ENCODE measurements at places on chromosomes 5 and 9.

GRCh38 chr9:34600908-34601307, 11.0 kb downstream of the RPP25L start:
- no peak for DNase-seq

- DNase-seq = no peak
Observed at GRCh38 chr9:15149450-15149849, 157.6 kb downstream of the TTC39B start.

GRCh38 chr5:172452398-172453205, 1.7 kb downstream of the SH3PXD2B start:
- no peak for DNase-seq

GRCh38 chr5:38009749-38010358, 170.0 kb upstream of the GDNF start:
- no peak for DNase-seq

DNA sequence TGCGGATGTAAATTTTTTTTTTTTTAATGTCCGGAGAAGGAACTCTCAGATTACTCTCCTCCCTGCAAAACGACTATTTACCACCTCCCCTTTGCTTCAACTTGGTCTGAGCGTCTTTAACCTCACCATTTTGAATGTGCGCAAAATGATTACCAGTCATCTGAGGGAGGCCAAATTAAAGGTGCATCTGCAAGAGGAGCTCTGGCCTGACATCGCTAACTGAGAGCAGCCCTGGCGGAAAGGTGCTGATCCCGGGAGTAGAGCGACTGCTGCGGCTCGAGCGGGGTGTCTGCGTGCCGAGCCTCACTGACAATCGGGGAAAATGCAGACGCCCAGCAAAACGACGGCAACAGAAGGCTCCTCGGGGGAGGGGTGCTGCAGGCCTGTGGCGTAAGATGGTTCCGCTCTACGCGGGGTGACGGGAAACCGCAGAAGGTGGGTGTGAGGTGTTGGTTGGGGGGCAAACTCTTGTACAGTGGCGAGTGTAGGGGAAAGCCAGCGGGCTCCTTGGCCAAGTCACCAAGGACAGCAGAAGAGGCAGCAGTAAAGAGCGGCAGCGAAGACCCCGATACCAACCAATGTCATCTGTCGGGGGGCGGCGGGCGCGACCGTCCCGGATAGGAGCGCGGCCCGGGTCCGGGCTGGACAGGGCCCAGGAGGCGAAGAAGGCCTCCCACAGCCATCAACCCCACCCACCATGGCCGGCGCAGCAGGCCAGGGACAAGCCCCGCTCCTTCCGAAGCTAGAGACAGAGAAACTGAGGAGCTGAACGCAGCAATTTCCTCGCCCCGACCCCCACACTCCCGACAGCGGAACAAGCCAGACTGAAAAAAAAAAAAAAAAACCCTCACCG, 557 bp downstream of the PJA2 start:
- DNase-seq = no peak

- DNase-seq = no peak
Observed at GRCh38 chr5:177176175-177176711, 42.7 kb downstream of the NSD1 start.

DNA sequence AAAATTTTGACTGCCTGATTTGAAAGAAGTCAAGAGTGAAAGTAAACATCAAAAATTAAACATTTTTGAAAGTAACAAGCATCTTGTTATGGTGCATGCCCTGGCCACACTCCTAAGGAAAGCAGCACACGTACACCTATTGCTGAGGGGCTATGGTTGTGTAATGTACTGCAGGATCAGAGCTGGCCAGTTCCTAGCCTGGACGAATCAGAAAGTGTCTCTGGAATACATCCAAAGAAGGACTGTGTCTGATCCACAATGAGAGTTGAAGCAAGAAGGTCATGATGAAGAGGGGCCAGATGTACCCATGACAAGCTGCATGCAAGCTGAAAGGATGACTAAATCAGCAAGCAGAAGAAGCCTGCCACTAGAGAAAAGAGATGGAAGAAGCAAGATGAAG, 618.2 kb downstream of the TLE1 start:
- DNase-seq = no peak

DNA sequence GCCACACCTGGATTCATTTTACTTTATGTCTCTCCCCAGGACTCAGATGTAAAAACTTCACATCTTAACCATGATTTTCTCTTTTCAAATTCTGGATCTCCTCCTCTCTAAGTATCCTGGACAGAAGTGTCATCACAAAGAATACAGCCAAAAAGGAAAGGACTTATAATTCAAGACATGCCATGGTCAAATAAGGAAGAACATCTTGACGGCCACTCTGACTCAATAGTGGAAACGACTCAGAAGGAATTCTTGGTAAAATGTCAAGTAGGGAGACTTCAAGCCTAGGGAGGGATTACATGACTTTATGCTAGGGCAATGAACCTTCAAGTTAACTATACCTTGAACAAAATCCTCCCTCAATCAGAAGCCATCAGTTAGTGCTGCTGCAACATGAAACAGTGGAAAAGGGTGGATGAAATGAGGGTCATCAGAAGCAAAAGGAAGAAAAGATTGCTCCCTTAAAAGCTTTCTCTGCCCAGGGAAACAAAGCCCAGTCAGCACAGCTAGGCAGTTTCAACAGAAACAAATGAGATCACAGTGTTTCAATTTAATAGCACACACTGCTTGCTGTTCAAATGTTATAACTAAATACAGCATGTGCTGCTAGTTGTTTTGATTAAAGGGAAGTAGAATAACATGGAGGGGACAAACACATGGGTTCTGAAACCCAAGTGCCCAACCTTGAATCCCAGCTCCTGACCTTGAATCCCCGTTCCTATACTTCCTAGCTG, 101.4 kb downstream of the LPAR1 start:
- peak; percentile 80 for DNase-seq

DNA sequence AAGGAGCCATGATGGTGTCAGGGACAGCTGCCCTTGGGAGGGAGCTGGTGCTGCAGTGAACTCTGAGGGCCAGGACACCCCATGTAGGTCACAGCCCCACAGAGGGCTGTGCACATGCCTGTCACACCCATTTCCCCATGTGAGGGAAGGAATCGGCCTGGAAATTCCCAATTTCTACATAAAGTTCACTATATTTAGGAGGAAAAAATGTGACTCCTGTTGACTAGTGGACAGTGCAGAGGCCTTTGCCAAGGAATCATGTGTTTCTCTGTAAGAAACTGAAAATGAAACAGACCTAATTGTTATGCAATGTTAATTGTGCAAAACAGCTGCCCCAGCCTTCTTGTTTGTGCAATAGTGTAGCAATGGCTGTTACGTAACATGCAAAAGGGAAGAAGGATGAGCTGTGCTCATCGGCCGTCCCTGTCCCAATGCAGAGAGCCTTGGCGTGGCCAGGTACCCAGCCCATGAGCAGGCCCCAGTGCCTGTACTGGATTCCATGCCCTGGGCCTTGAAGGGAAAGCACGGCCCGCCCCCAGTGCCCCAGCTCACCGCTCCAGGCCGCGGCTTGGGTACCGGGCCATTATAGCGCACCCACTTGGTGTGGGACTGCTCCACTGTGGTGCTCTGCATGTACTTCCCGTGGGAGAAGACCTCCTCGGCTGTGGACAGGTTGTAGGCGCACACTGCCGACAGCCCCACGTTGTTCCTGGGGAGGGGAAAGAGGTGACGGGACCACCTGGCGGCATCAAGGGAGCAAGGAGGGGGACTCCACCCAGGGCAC, 70.0 kb downstream of the SECISBP2 start:
- DNase-seq = peak; percentile 17

DNA sequence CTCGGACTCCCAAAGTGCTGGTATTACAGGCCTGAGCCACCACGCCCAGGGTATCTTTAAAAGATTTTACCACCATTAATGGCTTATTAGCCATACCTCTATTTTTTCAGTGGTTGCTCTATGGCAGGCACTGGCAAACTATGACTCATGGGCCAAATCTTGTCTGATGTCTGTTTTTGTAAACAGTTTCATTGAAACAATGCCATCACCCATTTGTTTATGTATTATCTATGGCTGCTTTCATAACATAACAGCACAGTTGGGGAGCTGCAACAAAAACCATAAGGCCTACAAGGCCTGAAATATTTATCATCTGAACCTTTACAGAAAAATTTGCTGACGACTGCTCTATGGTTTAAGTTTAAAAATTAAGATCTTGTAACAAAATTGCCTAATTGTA, 66.8 kb downstream of the SLC38A9 start:
- DNase-seq = no peak

- no peak for DNase-seq
Observed at GRCh38 chr5:174311121-174311520, 265.6 kb downstream of the NSG2 start.

- no peak for DNase-seq
Observed at GRCh38 chr5:52915176-52915875, 73.8 kb upstream of the ITGA2 start.

GRCh38 chr5:51466214-51466613, 83.0 kb downstream of the ISL1 start:
- no peak for DNase-seq

DNA sequence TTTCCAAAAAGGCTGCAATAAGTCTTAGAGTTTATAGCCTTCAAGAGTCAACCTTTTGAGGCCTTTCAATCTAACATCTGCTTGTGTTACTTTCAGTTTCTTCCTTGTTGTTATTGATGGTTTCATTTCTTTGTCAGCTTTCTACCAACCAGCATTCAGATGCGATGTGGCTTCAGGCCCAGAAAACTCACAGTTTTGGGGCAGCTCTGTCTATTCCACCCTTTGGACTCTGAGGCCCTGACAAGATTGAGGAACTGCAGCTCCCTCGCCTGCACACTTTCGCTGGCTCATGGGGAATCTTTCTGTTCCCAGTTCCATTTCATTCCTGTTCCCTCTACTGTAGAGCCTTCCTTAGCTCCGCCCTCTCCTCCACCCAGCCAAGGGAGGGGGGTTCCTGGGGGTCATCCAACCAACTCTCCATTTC, 13.3 kb upstream of the WHRN start:
- no peak for DNase-seq

DNA sequence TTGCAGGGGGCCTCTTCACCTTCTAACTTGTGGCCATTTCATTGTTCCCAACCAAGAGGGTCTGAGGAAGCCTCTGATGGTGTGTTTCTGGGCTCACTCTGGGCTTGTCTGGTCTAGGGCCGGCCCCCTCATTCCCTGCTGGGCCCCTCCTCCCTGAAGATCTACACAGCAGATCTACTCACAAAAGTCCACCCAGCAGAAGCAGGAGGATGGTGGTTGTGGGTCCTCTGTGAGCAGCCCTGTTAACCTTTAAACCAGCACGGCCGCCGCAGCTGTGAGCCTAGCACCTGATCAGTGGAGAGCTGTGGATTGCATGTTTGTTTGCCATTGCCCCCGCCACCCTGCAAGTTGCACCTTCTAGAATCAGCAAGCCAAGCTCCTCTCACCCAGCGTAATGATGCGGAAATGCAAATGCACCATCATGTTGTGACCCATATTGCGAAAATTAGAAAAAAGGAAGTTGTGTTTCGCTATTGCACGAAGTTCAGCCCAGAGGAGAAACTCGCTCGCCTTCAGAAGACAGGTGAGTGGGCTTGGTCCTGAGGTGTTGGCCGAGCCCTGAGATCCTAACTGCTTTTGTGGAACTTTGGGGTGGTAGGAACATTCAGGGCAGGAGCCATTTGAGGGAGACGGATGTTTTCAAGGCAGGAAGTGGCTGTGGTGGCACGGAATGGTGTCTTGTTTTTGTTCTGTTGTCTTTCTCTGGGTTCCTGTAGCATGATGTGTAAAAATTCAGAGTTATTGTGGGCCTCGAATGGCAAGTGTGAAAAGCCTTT, 16.7 kb downstream of the FGD3 start:
- DNase-seq = no peak

- DNase-seq = no peak
Observed at GRCh38 chr9:106414042-106414441, 448.9 kb upstream of the ZNF462 start.

DNA sequence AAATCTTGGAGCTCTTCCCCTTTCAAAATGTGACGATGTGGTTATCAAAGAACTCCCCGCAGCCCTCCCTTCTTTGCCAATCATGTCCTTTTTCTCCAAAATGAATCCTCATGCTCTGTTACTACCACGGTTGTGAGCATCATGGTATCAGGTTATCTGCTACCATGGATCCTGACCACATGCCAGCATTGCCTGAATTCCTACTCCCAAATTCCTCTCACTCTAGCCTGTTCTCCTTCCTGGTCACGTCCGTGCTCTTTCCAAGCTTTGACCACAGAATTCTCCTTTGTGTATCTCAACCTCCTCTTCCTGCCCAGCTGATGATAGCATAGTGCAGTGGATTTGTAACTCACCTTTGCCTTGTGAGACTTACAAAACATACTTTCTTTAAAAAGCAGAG, 59.5 kb upstream of the FBXL7 start:
- no peak for DNase-seq

DNA sequence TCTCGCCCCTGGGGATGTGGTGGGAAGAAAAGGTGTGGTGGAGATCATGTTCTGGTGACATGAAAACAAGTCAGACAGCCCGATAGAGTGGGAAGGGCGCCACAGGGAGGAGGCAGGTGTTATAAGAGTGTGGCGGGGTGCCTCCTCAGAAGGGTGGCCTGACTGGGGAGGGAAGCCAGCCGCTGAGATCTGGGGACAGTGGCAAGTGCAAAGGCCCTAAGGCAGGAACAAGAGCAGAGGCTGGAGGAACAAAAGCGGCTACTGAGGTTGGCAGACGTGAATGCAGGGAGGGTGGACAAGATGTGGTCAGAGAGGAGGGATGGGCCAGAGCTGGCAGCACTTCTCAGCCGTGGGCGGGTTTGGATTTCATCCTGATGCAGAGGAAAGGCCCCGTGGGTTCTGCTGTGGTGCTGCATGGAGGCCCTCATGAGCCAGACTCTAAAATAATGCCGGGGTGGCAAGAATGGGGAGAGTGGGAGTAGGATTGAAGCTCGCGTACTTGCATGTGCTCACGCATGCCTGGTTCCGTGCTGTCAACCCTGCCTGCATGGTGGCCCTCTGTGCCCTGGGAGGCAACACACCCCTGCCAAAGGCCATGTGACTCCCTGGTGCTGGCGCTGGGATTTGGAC, 89.2 kb downstream of the MVB12B start:
- DNase-seq = no peak

DNA sequence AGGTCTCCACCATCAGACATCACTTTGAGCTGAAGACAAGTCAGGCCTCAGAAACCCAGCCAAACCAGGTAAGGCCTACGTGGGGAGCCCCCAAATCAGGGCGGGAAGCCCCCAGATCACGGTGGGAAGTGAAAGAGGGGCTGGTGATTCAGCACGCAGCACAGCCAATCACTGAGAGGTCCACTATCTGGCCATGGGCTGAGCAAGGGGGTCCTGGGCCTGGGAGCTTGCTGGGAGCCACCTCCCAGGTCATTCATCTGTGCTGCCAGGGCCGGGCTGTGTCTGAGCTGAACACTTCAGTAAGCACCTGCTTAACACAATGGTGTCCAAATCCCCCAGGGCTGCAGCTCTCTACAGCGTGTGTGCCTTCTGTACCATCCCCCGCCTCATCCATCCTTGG, 15.5 kb downstream of the MED10 start:
- no peak for DNase-seq

- DNase-seq = no peak
Observed at GRCh38 chr5:67910546-67910945, 305.0 kb upstream of the PIK3R1 start.

Data from AG04449 (cell line).